ENCODE measurements at places on chromosomes 7 and 10. TPM values are rescaled to one million over a fixed set of nuclear protein-coding genes. Genes with fewer than 3 reads are reported as not detected.

Gene GSDME
- total RNA-seq: 32.0 TPM

Gene ZNF736
- not detected for total RNA-seq

Gene TBRG4
- total RNA-seq: 105 TPM

Gene OGDHL
- total RNA-seq: 0.22 TPM

Gene AMZ1
- not detected for total RNA-seq

Data from A549 treated with CpdA at 1 μM for 4 hours (cell line).